Esophagus muscularis mucosa (tissue), 4 donors: ENCODE measurements at places on chromosomes 7 and 10. TPM values are rescaled to one million over a fixed set of nuclear protein-coding genes. Genes with fewer than 3 reads are reported as not detected.

GTF2IRD1 gene
- 22.7 TPM for total RNA-seq

RBP3 gene
- total RNA-seq = under 0.01 TPM

DNA sequence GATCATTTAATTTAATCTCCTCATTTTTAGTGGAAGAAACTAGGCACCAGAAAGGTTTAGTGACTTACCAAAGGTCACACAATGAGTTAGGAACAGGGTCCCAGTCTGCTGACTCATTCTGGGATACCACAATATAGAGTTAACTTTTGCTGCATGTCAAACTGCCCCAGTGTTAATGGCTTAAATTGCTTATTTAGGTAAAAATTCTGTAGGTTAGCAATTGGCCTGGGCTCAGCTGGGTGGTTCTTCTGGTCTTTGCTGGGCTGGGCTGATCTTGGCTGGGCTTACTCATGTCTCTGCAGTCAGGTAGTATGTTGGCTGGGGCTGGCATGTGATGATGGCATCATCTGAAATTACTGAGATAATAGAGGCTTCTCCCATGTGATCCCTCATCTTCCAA lies 111.6 kb downstream of the EMX2 start:
- no peaks in the 10 kb centered on the region for H3K27me3 ChIP-seq
- no peak overlapping the region for H3K4me3 ChIP-seq
- no peak for DNase-seq
- H3K36me3 ChIP-seq = no peaks in the 10 kb centered on the region
- no peak overlapping the region for H3K27ac ChIP-seq

LRRTM3 gene
- total RNA-seq = 0.06 TPM

- H3K27ac ChIP-seq = no peak overlapping the region
- H3K27me3 ChIP-seq = no peaks in the 10 kb centered on the region
- no peak overlapping the region for H3K4me3 ChIP-seq
- H3K4me1 ChIP-seq = no peaks in the 10 kb centered on the region
Observed at GRCh38 chr10:128869101-128869749, 597.8 kb upstream of the MGMT start.

GRCh38 chr7:66054063-66054462 lies 21.6 kb upstream of the ASL start:
- H3K27me3 ChIP-seq = no peaks in the 10 kb centered on the region
- DNase-seq = no peak
- no peak overlapping the region for H3K27ac ChIP-seq
- no peak overlapping the region for H3K4me3 ChIP-seq

RNF148 gene
- 0.66 TPM for total RNA-seq

CAV2 gene
- total RNA-seq = 125 TPM

DNA sequence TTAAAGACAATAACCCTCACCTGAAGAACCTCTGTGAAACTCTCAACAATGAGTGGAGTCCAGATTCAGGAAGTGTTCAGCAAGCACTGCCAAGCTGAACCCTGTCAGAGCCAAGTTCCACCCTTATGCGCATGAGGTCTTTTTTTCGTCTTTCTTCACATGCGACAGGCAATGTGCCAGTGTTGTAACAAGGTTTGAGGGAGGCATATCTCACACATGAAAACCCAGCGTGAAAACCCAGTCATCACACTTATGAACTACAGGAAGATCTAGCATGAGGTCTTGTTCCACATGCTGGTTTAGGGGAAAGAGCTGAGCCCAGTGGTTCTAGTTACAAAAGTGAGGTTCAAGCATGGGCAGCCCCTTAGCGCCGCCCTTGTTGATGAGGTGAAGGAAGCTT lies 49.7 kb downstream of the RABGEF1 start:
- no peak overlapping the region for H3K27ac ChIP-seq
- H3K27me3 ChIP-seq = no peaks in the 10 kb centered on the region
- H3K4me3 ChIP-seq = no peak overlapping the region
- DNase-seq = no peak
- no peaks in the 10 kb centered on the region for H3K4me1 ChIP-seq

DNA sequence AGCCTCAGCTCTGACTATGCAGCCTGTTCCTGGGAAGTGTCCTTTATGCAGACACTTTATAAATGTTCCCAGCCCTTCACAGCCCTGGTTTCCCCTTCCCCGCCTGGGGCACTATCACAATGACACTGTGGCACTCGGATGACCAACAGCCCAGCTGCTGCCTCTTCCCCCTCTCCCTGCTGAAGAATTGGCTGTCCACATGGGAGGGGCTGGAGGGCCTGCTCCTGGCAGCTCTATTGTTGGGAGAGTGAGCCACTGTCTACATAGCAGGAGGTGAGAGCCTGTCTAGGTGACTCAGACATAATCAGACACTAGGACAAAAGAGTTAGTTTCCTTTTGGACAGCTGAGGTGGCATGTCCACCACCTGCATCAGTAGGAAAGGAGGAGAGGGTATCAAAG lies 437.5 kb downstream of the PLXNA4 start:
- no peak overlapping the region for H3K4me3 ChIP-seq
- no peak for DNase-seq
- H3K4me1 ChIP-seq = peaks cover 16% of the 10 kb centered on the region
- H3K36me3 ChIP-seq = no peaks in the 10 kb centered on the region
- H3K27ac ChIP-seq = no peak overlapping the region

PAXIP1 gene
- 12.3 TPM for total RNA-seq

NXPH1 gene
- not detected for total RNA-seq

GRCh38 chr10:34530778-34531177 lies 284.3 kb downstream of the PARD3 start:
- H3K4me3 ChIP-seq = no peak overlapping the region
- no peaks in the 10 kb centered on the region for H3K27me3 ChIP-seq
- H3K36me3 ChIP-seq = no peaks in the 10 kb centered on the region
- H3K27ac ChIP-seq = no peak overlapping the region
- no peak for DNase-seq

- no peak overlapping the region for H3K4me3 ChIP-seq
- H3K36me3 ChIP-seq = no peaks in the 10 kb centered on the region
- H3K27me3 ChIP-seq = no peaks in the 10 kb centered on the region
- H3K27ac ChIP-seq = peak overlapping the region; percentile 58
- peaks cover 30% of the 10 kb centered on the region for H3K4me1 ChIP-seq
Observed at GRCh38 chr7:20107582-20107981, 109.6 kb downstream of the MACC1 start.
